ENCODE measurements at places on chromosomes 1 and 21.

GRCh38 chr1:36156329-36157114 is 562 bp downstream of the MAP7D1 start:
- DNase-seq: peak; percentile 76

GRCh38 chr1:212520746-212521145 is 87.8 kb upstream of the ATF3 start:
- DNase-seq: no peak

DNA sequence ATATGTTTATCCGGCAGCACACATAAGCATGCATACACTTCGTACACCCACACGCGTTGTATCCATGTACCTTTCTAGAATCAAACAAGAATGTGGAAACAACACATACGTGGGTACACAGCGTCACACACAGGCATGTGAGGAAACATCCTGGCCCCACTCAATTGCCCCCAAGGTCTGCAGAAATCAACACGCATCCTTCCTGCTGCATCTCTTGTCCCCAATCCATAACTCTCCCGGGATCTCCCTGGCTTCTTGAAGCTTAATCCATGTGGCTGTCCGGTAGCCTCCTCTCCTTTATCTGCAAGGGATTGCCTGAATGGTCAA is 5.5 kb upstream of the TBX15 start:
- DNase-seq: no peak

DNA sequence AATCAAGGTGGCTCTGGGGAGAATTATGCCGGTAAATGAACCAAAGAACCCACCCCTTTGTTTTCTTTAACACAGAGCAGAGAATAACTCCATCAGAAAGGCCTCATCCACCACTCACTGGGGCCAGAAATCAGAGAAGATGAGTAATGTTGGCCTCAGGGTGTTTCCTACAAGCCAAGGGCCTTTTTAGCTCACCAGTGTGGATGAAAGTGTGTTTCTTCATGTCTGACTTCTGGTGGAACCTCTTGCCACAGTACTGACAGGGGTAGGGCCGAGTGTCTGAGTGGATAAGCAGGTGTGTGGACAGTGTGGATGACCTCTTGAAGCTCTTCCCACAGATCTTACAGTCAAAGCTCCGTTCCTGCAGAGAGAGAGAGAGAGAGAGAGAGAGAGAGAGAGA is 8.3 kb downstream of the GFI1 start:
- DNase-seq: no peak

- peak; percentile 23 for DNase-seq
These were observed 419.9 kb downstream of the PTPRU start for GRCh38 chr1:29655945-29656850.

GRCh38 chr1:150186789-150187559 is 37.3 kb downstream of the PLEKHO1 start:
- no peak for DNase-seq

DNA sequence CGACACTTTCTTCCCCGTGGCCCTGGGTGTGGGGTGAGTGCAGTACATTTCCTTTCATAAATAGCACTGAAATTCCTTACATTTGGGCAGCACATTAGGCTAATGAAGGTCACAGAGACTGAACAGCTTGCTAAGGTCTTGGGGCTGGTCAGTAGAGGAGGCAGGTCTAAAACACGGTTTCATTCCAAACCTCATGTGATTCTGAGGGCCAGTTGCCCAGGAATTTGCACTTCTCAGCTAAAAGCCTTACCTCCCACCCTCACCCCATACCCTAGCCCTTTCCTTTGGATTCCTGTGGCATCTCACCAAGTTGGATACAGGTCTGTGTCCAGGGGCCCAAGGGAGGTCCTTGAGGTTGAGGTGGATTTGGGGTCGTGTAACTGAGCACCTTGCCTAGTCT is 147.8 kb upstream of the CD34 start:
- DNase-seq: no peak

DNA sequence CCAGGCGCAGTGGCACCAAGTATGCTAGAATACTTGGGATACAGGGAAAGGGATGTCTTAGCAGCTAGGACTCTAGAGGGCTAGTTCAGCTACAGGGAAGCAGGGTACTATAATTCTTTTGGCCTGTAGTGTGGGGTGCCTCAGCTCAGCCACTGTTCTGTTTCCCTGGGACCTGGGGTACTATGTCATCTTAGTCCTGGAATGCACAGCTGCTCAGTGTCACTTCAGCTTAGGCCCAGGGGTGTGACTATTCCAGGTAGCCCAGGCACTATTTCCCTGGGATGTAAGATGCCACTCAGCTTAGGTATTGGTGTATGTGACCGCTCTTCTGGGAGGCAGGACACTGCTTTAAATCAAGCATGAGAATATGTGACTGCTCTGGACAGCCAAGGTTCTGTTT is 34.1 kb downstream of the RGSL1 start:
- no peak for DNase-seq

All from activated CD8-positive, alpha-beta memory T cell treated with anti-CD3 and anti-CD28 coated beads, Interleukin-2, amount 10 ng/mL, durations not matched to agents 7 days and 5 days (primary cell).